ENCODE measurements at places on chromosomes 4 and X.

- DNase-seq = no peak
These were observed 25.1 kb upstream of the SH3RF1 start for GRCh38 chr4:169295822-169296221.

- DNase-seq = no peak
These were observed 99.6 kb downstream of the CFAP47 start for GRCh38 chrX:36019125-36019524.

- no peak for DNase-seq
These were observed 120.6 kb downstream of the REELD1 start for GRCh38 chr4:146334862-146335449.

GRCh38 chrX:111095974-111096895 lies at the start of gene PAK3:
TSS of gene PAK3 (plus strand) at chrX:111096191. CDS start at chrX:111123104, 26,913 bp downstream.
- DNase-seq = peak; percentile 54

GRCh38 chrX:39194673-39195072 lies 393.4 kb downstream of the MID1IP1 start:
- no peak for DNase-seq

DNA sequence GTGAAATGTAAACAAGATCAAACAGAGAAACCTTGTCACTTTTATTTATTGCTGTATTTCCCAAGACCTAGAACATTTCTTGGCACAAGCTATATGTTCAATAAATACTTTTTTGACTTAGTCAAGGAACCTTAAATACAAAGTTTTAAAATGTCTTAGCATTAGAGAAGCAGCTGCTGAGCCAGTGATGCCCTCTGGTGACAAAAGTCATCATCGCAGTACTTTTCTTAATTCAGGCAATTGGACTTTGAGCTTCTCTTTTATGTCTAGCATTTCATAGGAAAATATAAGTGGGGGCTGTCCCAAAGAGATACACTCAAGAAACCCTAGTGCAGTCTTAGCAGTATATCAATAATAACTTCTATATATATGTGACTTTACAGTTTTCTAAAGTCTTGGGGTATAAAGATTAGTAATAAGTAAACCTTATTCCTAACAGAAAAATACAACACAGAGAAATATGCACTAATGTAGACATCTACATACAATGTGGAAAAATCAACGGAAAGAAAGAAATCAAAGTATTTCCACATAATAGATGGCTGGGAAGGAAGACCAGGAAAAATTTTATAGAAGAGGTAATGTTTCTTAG lies 118.4 kb downstream of the DTHD1 start:
- no peak for DNase-seq

DNA sequence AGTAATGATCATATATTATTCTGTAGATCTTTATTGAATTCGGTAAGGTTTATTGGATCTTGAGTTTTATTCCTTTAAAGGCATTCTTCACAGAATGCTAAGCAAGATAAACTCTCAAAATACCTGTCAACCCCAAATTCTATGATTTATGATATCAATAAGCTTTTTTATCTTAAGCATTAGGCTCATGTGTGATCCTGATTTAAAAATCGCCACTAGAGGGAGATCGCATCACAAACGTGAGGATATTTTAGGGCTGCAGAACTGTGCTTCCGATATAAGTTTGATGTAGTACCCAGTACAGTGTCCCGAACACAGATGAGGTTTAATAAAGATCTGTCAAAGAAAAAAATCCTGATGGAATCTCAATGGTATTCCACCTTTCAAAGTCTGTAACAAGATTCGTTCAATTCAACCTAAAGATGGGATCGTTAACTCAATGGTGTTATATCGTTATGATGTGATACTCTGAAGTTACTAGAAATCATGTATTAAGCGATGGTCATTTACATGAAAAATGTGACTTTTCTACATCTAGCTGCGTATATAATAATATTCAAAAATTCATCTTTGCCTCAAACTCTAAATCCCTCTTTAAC lies 169.0 kb downstream of the CORIN start:
- no peak for DNase-seq

- no peak for DNase-seq
These were observed 105.9 kb downstream of the THOC2 start for GRCh38 chrX:123626962-123627361.

DNA sequence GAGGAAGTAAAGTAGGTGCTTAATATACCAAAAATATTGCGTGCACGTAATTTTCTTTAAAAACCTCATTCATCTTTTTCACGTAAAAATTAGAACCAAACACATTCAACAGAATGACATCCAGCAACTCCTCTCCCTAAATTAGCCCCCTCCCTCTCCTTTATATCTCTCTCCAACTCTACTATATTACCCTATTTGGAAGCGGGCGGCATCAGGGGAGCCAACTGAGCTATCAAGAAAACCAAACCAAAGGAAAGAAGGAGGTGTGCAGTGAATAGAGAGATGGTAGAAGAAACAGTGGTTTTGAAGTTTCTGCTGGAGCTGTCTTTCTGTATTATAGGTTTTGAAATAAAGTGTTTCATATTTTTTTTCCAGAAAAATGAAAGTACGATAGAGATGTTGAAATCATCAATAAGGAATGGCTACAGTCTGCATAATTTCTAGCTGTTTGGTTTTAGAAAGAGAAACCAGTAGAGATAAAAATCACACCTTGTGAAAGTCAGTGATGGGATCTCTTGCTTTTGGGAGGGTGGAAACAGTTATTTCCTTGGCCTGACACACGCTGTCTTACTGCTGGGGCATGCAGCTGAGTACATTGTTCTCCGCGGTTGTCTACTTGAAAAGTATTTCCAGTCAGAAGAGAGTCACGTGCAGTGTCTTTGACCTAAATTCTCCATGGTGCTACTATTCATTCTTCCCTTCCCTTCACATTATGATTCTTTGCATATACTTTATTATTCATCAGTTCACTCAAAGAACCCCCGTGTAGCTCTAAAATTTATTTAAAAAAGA lies 94.1 kb upstream of the WDR17 start:
- DNase-seq = no peak

Data from posterior cingulate gyrus (tissue), 11 donors.